ENCODE measurements at places on chromosomes 2 and 18.
A peak's percentile ranks its signal among the peaks of the same experiment; 100 is the strongest.

GRCh38 chr2:32678825-32679224 is 51.0 kb downstream of the TTC27 start:
- no peak for DNase-seq

GRCh38 chr2:25337276-25337675 is 4.4 kb downstream of the DNMT3A start:
- no peak for DNase-seq

DNA sequence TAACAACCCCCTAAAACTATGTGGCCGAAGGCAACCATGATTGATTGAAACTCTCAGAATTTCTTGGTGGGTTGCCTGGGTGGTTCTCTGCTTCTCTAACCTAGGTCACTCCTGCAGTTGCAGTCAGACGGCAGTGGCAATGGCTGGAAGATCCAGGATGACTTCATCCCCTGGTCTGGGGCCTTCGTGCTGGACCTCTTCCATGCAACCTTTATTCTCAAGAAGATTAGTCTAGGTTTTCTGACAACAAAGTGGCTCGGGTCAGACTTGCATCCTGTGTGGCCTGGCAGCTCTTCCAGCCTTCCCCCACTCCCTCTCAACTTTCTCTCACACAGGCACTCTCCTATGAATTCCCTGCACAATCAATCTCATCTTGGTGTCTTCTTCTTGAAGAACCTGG is 76.4 kb downstream of the METTL4 start:
- DNase-seq = no peak

DNA sequence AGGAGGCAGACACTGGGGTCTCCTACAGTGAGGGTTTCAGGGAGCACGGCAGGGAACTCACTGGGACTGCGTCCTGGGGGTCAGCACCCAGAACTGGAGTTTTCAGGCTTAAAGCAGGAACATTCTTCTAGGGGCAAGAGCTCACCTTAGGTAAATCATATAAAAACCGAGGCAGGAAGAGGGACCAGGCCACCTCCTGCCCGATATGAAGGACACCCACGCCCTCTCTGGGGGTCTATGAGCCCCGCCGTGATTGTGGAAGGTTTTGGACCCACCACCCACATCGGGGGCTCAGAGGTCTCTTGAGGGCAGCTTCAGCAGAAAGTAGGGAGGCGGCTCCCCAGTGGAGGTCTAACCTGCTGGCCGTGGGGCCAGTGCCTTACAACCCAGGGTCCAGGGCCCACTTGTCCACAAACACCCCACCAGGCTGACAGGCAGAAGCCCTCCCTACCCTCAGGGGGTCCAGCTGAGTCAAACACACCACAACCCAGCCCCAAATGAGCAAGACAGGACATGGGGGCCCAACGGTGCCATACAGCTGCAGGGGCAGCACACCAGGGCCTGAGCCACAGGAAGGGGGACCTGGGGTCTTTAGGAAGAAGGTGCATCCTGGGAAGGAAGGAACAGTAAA is 25.3 kb downstream of the CROCC2 start:
- peak; percentile 5 for DNase-seq

GRCh38 chr2:26655611-26656195 is 14.5 kb upstream of the CIB4 start:
- no peak for DNase-seq

GRCh38 chr2:99643787-99644418 is 154.1 kb upstream of the REV1 start:
- no peak for DNase-seq

GRCh38 chr2:64792300-64792699 is 138.6 kb upstream of the SERTAD2 start:
- DNase-seq = no peak
